ENCODE measurements at places on chromosomes 4 and X.
A peak's percentile ranks its signal among the peaks of the same experiment; 100 is the strongest.

DNA sequence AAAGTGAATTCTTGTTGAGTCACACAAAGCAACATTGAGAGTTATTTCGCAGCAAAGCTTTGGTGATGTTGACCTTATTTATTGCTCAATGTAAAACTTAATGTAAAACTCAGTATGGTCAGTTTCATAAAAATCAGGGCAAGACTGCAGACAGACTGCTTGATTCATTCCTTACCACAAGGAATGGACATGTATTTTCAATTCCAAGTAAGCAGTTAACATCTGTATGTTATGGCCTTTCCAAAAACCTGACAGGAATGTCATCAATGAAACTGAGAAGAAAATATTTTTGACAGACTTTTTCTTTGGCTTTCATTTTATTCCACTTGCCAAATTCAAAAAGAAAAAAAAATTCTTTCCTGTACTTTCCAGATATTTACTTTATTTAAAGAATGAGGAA lies 488.3 kb downstream of the ANKRD50 start:
- DNase-seq, result no peak

DNA sequence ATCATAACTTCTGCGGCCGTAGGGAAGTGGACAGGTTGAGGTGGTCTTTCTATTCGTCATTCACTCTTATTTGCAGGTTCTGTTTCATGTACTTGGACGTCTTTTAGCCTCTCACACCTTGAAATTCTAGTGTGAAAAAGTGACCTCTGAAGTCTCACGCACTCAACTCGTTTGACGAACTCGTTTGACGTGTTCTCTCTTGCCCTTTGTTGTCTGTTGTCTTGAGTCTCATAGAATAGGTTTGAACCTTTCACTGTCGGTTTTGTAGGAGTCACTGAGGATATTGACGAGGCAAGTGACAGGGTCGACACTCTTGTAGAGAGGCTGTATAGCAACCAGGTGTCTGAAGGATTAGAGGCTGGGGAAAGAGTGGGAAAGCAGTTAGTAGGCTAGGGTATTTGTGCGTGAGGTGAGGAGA lies 1.1 kb upstream of the PGRMC2 start:
- peak; percentile 58 for DNase-seq

- DNase-seq, result no peak
These were observed 50.9 kb downstream of the CEP44 start for GRCh38 chr4:174334628-174335027.

DNA sequence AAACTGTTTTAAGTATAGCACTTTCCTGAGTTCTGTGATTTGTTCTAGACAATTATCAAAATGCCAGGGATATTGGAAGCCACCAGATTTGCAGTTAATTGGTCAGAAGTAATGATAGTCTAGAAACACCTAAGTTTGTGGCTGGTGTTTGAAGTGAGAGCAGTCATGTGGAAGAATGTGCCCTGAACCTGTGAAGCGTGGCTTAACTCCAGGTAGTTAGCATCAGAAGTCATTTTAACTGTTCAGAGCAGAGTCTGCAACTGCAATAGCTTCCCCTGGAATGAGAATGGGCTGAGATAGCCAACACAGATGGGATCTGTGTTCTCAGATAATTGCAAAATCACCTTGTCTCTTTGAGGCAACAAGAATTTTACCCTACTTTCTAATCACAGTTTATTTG lies 255.1 kb upstream of the GK2 start:
- DNase-seq, result no peak

- peak; percentile 56 for DNase-seq
These were observed 287.2 kb downstream of the OPHN1 start for GRCh38 chrX:68146054-68146453.

- DNase-seq, result no peak
These were observed 153.0 kb upstream of the PSAPL1 start for GRCh38 chr4:7587433-7588405.

DNA sequence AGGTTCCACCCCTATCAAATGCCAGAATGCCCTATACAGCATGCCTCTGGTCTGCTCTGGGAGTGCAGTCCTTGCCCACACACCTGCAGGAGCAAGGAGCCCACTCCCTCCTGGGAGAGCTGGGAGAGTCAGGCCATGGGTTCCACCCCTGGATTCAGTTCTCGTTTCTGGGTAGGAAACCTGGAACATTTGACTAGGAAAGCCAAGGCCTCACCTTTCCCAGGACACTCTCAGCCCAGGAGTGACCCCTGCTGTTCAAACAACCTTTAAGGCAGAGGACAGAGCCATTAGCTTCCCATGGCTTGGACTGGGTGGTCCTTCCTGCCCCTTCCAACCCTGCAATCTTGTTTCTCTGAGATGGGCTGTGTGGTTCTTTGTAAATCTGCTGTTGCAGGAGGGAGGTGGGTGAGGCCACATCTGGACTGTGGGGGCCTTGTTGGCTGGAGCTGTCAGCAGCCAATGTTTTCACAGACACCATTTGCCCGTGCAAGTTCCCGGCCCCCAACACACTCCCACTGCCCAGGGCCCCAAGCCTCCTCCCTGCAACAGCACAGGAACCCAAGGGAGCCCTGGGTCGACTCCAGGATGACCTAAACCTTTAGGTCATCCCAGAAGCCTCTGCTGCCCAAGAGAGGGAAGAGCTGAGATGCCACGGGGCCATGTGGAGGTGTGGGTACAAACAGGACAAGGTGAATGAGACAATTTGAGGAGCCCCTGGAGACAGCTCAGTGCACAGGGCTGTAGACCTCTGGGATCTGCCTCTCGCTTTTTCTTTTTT lies 104.4 kb downstream of the PJA1 start:
- peak; percentile 2 for DNase-seq

DNA sequence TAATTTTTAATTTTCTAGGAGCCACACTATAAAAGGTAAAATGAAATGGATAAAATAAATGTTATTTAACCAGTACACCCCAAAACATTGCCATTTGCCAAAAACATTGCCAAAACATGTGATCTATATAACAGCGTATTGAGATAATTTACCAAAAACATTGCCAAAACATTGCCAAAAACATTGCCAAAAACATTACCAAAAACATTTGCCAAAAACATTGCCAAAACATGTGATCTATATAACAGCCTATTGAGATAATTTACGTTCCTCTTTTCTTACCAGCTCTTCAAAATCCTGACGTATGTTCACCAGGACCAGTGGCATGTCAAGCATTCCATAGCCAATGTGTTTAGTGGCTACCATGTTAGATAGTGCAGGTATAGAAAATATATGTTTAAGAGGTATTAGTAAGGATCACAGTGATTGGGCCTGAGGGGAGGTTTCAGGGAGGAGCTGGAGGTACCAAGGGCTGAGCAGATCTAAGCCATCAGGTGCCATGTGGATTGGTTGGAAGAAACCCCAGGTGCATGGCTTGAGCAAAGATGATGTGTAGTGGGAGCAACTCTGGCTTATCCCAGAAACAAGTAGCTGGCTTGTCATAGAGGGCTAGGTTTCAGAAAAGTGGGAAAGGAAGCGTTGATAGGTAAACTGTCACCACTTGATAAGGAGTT lies 42.6 kb downstream of the RAPGEF2 start:
- DNase-seq, result no peak

DNA sequence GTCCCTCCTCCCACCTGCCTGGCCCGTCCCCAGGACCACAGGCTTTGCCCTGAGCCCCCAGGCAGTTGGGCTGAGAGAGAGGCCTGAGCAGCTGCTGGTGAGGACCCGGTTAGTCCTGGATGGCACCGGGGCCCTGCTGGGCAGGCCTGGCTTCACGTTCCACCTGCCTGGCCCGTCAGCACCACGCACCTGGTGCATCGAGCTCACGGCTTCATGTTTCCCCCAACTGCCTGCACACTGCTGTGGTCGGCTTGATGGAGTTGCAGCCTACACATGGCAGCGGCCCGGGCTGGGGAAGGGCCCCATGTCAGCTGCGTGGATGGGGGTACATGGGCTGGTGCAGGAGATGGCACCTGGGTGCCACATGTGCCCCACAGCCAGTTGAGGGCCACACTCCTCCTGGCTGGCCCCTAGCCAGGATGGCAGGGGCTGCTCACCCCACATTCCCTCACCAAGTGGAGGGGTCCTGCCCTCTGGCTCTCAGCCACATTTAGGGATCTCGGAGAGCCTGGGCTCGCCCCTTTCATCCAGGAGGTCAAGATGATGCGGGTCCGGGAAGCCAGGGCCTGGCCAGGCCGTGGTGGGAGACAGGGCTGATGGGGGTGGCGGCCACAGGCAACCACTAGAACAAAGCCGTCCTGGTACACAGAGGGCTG lies 28.5 kb downstream of the NKX1-1 start:
- DNase-seq, result no peak

Data from pons (tissue), 1 donor.